CD4-positive, alpha-beta T cell treated with Interleukin-15 for 4 hours (primary cell): ENCODE measurements at places on chromosomes 1 and 21.

GRCh38 chr1:117020526-117021156 is 19.1 kb downstream of the CD101 start:
- DNase-seq, result no peak

DNA sequence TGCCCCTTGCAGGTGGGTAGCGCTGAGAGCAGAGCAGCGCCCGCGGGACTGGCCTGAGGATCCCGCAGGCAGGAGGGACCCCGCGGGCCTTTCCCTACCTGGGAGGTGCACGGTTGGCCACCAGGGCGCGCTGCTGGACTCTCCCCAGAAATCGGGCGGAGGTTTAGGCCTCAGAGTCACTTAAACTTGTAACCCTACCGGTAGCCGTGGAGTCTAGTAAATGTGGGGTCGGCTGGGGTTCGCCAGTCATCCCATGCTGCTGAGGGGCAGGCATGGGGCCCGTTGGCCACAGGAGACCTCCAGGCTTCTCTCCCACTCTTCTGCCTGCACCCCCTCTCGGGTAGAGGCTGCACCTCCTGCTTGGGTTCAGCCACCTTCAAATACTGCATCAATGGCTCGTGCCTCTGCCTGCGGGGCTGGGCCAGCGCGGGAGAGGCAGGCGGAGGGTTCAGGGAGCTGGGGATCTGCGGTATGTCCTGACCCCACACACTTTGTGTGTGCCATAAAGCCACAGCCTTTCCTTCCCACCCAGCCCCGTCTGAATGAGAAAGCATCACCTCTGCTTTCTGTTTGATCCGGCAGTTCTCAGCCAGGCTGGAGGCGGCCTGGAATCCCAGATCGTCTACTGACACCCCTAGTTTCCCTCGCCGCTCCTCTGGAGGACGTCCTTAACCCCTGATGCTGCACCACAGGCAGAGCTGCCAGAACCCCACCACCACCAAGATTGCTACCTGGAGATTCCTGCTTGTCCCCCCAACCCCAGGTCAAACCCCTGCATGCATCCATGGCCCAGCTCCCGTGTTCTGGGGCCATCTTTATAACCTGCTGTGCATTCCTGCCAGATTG is 12.3 kb upstream of the GSTM4 start:
- DNase-seq, result peak; percentile 84

DNA sequence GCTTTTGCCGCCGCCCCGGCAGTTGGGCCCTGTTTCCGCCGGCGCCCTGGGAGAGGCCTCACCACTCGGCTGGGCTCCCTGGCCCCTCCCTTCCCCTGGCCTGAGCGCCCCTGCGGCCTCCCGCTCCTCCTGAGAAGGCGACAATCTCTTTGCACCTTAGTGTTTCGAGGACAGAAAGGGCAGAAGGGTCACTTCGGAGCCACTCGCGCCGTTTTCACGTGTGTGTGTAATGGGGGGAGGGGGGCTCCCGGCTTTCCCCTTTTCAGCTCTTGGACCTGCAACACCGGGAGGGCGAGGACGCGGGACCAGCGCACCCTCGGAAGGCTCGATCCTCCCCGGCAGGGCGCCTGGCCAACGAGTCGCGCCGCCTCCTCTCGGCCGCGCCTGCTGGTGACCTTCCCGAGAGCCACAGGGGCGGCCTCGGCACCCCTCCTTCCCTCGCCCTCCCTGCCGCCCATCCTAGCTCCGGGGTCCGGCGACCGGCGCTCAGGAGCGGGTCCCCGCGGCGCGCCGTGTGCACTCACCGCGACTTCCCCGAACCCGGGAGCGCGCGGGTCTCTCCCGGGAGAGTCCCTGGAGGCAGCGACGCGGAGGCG is 432 bp upstream of the SIM2 start:
- DNase-seq, result no peak

DNA sequence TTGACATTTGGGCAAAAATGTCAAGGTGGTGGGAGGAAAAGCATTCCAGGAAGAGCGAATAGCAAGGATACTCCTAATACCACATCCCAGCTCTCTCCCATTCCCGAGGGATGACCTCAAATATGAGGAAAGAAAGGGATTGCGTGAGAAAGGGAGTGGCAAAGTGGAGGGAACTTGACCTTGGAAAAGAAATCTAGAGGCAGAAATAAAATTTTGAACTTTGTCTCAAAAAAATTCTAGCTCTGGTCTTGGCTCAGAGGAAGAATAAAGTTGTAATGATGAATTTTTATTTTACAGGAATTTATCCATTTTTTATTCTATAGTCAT is 127.8 kb downstream of the TBX19 start:
- DNase-seq, result no peak

GRCh38 chr1:96492236-96492635 is 229.3 kb upstream of the PTBP2 start:
- DNase-seq, result no peak

- peak; percentile 14 for DNase-seq
These were observed 68.5 kb downstream of the GPR88 start for GRCh38 chr1:100606438-100606837.

DNA sequence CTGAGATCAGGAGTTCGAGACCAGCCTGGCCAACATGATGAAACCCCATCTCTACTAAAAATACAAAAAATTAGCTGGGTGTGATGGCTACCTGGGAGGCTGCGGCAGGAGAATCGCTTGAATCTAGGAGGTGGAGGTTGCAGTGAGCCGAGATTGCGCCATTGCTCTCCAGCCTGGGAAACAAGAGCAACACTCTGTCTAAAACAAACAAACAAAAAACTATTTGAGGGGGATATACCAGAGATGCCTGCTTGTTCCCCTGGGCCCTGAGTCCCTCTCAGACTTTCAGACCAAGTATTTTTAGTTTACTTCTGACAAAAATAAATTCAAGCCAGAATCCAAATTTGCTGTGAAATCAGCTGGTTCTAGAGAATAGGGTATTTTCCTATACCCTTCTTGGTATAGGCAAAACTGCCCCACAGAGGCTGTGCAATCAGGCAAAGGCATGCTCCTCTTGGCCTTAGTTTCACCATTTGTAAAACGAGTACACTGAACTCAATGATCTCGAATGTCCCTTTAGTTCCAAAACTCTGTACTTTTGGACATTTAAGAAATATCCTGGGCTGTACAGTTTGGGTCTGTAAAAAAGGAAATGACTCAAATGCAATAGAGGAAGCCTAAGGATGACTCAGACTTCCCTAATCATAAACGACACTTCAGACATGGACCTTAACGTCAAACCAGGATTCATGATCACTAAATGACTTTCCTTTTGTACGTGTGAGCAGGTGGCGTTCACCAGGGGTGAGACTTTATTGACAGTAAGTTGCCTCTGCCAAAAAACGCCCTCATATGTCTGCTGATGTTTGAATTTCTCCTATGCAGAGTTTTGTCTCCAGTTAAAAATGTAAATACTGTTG is 16.1 kb downstream of the ENSA start:
- peak; percentile 75 for DNase-seq

- DNase-seq, result no peak
These were observed 597.2 kb upstream of the ZP4 start for GRCh38 chr1:238487931-238488330.

DNA sequence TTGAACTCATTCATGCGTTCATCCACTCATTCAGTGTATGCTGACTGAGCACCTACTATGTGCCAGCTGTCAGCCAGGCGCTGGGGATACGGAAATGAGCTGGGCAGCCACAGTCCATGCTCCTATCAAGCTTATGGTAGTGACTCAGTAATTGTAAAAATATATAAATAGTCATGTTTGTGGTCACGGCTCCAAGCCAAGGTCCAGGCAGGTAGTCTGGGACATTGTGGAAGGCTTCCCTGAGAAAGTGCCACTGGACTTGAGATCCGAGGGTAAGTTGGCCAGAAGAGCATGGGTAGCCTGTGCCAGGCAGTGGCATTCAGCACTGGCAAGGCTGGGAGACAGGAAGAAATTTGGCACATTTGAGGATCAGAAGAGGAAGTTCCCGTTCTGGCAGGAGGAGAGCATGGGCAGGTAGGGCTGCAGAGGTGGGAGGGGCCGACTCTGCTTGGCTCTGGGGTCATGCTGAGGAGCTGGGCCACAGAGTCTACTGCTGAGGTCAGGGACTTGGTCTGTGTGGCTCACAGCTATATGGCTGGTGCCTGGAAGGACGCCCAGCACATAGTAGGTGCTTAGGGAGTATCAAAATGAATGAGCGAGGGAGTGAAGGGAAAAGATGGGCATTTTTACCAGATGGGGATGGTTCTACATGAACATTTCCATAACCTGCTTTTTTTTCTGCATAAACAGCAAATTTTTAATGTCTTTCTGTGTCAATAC is 6.9 kb downstream of the PTPRF start:
- no peak for DNase-seq

- no peak for DNase-seq
These were observed 248.9 kb downstream of the NTNG1 start for GRCh38 chr1:107389410-107390396.

DNA sequence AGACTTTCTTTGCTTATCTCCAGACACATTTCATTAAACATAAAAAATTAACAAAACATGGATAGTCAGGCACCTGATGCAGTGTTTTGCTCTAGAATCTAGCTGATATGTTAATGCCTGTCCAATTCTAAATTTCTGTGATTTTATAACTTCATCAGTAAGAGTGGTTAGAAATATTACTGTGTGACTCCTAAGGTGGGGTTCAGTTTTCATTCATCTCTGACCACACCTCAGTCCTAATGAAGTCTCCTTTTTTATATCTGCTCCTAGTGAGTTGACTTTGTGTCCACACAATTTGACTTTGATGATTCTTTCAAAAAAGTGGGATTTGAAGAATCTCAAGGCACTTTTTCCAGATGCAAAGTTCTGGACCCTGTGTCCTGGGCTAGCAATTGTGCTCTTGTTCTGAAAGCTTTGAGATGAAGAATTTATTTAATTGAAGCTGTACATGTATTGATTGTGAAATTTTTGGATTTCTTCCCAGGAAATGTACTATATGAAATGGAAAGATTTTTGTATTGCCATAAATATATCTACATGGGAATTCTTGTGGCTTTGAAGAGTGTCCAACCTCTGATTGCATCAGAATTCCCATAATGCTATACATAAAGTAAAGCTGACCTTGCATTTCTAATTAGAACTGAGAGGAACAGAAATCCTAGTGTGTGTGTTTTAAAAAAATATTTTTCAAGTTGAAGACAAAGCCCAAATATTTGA is 111.2 kb downstream of the GIPC2 start:
- DNase-seq, result no peak

DNA sequence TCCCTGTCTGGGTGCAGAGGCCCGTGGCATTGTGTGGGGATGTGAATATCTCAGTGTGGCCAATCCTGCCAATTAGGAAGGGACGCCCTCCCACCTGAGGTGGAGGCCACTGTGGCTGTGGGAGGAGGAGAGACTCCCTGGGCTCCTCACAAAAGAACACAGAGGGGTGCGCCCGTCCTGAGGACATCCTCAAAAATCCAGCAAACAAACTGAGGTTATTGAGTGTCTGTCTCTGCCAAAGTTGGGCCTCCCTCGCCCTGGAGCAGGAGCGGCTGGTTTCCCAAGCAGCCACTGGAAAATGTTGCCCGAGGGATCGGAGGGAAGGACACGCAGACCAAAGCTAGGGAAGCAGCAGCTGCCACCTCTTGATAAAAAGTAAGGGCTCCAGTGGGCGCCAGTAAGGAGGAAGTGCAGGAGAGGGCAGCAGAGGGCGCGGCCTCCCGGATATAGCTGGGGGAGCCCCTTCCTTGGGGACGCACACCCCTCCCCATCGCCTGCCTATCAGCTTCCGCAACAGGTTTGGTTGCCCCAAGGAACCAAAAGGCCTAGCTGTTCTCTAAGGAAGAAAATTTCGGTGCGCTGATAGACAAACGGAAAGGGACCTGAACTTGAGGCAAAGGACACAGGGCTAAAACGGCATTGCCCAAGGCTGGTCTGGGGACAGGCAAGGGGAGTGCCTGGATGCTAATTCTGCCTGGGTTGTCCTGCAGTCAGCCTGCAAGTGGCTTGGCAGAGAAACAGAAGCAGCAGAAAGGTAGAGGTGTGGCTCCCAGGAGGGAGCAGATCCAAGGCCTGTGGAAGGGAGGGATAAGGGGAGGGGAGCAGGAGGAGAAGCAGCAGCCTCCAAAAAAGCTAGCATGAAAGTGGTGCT is 1.7 kb upstream of the GRIK3 start:
- no peak for DNase-seq

GRCh38 chr1:157000686-157001085 is 44.9 kb downstream of the ARHGEF11 start:
- no peak for DNase-seq

DNA sequence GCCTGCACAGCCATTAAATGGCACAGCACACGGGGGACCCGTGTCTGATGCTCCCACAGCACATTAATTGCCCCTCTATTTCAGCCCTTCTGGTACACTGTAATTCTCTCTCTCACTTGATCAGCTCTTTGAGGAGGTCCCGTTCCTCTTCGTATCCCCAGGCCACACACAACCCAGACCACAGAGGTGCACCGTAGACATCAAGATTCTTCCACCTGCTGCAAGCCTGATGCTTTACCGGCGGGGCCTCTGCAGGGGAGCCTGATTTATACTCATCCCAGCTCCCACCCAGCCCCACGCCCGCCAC is 759 bp downstream of the SMYD3 start:
- DNase-seq, result no peak

- no peak for DNase-seq
These were observed 115.5 kb downstream of the CNIH3 start for GRCh38 chr1:224731633-224732032.

DNA sequence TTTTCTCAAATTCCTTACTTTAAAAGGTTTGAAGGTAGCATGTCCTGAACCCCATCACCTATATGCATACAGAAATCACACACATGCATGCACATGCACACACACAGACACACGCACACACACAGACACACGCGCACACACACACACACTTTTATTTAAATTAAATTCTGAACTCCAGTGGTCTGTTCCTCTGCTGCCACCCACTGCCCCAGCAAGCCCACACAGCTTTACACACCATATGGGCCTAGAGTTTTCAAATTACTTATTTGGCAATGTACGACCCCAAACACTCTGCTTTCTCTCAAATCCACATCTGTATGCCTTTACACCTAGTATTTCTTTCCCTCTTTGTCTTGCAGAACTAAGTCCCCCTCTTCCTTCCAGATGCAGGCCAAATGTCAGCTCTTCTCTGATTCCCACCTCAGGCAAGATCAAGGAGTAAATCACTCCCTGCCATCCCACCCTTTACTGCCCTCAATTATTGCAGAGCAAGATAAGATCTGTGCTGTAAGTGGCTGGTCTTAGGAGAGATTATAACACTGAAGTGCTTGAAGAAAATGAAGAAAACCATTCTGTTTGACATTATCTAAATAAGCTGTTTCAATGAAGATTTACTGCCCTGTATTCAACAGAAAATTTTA is 429.9 kb upstream of the CXADR start:
- DNase-seq, result no peak

DNA sequence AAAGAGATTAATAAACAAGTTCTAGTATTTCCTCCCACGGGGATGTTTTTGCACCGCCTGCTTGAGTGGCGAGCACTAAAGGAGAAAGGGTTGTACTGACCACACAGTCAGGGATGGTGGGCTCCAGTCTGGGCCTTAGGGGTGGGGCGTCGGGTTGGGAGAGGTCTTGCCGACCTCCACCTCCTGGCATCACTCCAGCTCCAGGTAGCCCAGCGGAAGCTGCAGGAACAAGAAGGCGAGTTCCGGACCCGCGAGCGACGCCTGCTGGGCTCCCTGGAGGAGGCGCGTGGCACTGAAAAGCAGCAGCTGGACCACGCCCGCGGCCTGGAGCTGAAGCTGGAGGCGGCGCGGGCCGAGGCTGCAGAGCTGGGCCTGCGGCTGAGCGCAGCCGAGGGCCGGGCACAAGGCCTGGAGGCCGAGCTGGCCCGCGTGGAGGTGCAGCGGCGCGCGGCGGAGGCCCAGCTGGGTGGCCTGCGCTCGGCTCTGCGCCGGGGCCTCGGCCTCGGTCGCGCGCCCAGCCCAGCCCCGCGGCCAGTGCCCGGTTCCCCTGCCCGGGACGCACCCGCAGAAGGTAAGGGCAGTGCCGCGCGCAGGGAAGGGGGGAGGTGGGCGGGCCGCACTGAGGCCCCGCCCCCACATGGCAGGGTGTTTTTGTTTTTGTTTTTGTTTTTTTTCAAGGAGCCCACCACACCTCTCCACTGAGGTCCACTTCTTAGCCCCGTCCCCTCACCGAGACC is 19.7 kb downstream of the MFAP2 start:
- DNase-seq, result peak; percentile 81
